ENCODE measurements at places on chromosomes 2 and 18.

DNA sequence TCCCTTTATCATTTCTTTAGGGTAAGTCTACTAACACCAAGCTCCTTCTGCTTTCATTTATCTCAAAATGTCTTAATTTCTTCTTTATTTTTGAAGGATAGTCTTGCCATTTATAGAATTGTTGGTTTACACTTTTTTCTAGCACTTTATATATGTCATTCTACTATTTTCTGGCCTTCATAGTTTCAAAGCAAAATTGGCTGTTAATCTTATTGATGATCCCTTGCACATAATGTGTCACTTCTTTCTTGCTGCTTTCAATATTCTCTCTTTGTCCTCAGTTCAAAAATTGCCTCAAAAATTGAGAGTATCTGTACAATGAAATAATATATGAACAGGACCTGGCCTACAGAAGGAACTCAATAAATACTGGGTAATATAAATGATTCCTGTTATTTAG is 7.9 kb upstream of the TANK start:
- DNase-seq = no peak

DNA sequence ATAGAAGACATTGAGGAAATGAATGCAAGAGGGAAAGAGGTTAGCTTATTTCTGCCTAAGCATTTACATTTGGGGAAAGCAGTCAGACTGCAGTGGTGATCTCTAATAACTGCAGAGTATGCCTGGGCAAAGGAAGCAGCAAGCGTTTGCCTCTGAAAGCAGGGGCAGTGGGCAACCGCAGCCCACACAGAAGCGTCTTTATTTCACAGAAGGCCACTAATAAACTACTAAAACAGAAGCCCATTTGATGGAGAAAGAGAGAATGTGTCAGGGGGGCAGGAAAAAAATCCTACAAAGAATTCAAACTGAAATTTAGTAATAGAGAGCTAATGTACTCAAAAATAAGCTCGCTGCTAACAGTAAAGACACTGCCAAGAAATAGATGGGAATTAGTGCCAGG is 53.1 kb downstream of the LRRTM4 start:
- DNase-seq = no peak

- peak; percentile 71 for DNase-seq
Measured at GRCh38 chr18:56358608-56359280, 279.6 kb downstream of the TXNL1 start.

- no peak for DNase-seq
Measured at GRCh38 chr2:236078297-236079255, 89.6 kb downstream of the GBX2 start.

GRCh38 chr18:44135741-44136140 is 544.9 kb upstream of the SETBP1 start:
- no peak for DNase-seq
